CD4-positive, CD25-positive, alpha-beta regulatory T cell (primary cell): ENCODE measurements at places on chromosomes 12 and 14.

DNA sequence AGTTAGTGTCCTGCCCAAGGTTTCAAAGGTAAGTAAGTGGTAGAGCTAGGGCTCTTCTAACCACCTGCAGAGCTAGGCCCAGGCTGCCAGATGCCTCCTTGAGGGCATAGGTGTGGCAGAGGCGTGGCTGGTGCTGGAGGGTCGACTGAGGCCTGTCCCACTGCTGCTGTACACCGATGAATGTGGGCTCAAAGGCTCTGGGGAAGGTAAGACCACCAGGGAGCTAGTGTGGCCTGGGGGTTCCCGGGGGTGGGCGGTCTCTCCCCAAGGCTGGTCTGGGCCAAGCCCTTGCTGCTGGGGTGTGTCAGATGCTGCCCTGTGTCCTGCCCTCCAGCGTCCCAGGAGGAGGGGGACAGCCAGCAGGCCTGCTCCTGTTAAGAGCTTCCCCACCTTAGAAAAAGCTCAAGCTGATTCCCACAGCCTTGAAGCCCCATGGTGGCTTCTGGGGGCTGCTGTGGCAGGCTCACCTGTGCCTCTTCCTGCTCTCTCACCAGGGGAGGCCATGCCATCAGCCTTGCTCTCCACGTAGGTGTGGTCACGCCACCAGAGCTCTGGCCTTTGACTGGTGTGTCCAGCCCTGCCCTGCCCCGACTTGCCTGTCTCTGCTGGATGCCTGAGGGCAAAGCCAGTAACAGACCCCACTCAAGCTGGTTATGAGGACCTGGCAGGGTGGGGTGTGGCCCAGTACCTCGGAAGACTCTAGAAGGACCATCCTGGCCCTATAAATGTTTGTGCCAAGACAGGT, 36.8 kb downstream of the SH2B3 start:
- no peak for DNase-seq

GRCh38 chr12:93191423-93191822, 186.3 kb upstream of the NUDT4 start:
- no peak for DNase-seq

- DNase-seq, result peak; percentile 80
Measured at GRCh38 chr12:94532490-94533422, 73.1 kb upstream of the CEP83 start.

GRCh38 chr12:13204428-13204827, 7.9 kb downstream of the EMP1 start:
- DNase-seq, result no peak

- peak; percentile 70 for DNase-seq
Measured at GRCh38 chr12:96194971-96195844, 1.0 kb downstream of the ELK3 start.

DNA sequence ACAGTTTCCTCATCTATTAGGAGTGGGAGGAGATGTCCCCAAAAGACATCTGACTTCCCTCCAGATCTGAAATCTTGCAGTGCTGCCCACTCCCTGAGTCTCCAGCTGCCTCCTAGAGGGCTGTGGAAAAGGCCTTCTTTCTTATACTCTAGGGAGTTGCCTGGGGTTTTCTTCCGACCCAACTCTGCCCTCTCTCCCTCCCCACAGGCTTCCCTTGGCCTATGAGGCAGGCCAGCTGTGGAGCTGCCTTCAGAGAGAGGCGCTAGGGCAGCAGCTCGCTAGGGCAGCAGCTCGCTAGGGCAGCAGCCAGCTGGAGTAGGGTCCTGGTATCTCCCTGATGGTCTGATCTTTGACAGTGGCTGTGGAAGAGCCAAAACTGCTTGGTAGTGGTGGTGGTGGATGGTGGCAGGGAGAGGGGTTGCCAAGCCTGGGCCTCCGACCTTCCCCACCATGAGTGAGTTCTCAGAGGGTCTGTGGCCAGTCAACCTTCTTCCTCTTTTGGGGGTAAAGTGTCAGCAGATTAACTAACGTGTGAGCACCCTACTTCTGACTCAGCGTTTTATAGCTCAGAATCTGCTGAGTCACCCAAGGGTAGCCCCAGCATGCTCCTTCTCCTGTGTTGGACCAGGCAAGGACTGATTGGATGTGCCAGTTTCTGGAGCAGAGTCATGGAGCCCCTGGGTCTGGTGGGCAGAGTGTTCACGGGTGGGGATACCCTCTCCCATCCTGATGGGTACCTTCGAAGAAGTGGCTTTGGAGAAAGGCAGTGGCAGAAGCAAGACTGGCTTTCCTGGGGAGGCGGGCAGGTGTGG, 2.3 kb downstream of the SLC48A1 start:
- no peak for DNase-seq

DNA sequence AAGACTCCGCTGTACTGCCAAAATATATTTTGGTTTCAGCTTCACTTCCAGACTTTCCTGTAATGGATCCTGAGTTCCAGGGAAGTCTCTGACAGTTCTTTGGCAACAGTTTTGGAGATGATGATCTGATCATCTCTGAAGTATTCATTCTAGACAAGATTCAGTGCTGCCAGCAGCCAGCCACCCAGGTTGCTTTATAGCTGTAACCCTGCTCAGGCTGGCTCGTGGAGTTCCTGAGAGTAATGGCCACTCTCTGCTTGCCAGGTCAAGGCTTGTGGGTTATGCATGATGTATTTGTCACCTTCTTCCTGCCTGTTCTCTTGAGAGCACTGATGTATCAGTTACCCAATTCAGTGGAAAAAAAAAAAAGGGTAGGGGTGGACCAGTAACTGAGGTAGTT, 124.3 kb downstream of the PPHLN1 start:
- no peak for DNase-seq

GRCh38 chr14:60509438-60510253, 700 bp downstream of the SIX6 start:
- DNase-seq, result no peak

DNA sequence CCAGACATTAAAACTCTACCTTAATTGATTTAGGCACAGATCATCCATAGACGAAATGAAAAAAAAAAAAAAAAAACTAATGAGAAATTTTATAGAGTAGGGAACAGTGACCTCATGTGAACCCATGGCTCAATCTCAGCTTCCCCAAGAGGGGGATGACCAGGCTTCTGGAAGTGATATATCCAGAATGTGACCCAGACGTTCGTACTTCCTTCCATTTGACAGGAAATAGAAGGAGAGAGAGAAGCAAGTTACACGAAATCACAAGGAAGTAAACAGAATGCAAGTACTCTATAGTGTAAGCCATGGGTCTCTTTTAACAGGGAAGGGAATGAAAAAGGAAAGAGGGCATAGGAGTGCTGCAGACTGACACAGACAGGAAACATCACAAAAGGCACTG, 10.1 kb downstream of the FOXN3 start:
- DNase-seq, result no peak

GRCh38 chr12:83801972-83802371, 1110.6 kb downstream of the SLC6A15 start:
- no peak for DNase-seq

- DNase-seq, result no peak
Measured at GRCh38 chr12:105337391-105337790, 6.9 kb downstream of the C12orf75 start.

DNA sequence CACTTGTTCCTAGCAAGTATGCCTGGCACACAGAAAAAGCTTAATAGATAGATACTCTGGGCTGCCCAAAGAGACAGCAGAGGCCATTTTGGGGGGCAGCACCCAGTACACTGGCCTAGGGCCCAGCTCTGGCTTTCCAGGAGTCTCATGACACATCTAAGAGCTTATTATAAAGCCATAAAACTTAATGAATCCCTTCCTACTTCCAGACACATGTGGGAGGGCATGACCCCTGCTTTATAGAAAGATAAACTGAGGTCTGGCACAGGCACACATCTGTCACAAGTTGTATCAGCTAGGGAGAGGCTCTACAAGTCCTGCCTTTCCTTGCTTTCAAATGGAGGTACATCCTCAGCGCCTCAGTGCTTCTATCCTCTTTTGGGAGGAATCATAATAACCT, 27.1 kb downstream of the FMNL3 start:
- no peak for DNase-seq

DNA sequence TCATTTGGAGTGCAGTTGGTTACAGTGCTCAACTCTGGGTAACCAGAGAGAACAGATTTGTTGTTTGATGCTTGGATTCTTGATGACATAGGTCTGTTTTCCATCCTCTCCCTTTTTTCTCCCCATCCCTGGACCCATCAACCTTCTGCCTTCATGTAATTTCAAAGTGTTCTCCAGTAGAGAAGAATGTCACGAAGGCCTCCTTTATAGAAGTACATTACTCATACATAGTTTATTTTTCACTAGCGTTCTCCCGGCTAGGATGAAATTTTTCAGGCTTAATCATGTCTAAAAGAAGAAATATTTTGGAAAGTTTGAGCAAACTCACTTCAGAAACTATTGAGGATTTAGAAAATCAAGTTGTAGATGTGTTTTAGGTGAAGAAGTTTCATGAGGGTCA, 20.9 kb upstream of the APPL2 start:
- DNase-seq, result no peak

DNA sequence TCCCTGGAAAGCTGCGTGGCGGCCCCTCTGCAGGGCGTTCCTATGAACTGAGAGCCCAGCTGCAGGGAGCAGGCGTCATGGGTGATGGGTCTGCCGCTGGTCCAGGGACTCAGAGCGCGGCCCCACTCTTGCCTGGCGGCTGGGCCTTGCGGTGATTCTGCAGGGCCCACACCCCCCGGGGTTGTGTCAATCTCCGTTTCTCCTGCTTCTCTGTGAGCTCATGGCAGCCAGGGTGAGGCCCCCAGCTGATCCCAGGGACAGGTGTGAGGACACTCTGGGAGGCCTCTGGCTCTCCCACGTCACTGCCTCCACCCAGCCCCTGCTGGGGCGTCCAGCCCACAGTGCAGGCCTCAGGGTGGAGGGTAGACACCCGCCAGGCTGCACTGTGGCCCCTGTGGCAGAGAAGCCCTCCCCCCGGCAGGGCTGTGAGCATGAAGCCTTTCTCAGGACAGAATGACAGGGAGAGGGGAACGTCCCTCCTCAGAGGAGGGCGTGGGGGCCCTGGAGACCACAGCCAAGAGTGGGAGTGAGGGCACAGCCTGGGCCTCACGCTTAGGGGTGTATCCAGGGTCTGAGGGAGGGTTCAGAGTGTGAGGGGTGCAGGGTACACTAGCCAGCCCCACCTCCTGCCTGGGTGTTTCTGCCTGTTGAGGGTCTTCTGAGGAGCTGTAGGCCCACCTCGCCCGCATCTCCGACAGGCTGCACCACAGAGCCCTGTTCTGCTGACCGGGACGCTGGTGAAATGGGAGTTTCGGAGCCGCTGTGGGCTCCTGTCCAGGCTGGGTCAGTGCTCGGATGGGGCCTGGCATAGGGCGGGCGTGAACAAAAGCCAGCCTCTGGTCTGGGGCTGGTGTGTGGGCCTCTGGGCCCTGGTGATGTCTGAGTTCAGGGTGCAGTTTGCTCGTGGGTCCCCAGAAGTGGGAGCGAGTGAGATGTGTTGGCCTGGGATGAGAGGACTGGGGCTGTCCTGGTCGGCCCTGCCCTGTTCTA, 26.7 kb upstream of the CRIP2 start:
- DNase-seq, result no peak

DNA sequence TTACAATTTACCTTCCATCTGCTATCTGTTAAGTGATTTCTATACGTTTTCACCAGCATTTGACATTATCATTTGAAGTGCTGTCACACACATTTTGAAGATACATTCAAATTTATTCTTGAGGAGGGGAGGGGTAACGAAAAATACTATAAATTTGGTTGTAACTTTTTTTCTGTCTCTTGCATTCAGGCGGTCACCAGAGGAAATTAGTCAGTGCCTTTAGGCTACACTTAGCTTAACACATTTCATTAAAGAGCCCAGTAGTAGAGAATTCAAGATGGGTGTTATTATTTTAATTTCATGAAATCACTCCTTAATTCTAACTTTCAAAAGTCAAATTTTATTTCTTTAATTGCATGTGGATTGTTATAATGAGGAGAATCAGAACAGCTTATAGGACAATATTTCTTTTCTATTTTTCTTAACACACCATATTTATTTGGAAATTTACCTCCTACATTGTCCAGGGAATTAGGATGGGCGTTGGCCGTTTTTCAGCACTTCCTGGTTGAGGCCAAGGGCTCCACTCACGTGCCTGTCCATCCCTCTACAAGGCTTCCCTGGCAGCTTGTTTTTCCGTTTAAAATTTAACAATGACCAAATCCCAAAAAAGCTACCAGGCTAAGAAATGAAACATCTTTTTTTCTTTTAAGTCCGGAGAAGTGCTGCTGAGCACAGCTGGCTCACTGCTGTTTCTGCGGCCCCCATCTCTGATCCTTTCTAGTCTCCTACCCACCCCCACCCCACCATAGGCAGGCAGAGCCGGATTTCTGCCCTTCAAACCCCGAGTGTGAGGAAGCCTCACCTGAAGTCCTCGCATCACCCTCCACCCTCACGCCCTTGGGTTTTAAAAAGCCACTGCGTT, 1.1 kb upstream of the FAR2 start:
- no peak for DNase-seq

DNA sequence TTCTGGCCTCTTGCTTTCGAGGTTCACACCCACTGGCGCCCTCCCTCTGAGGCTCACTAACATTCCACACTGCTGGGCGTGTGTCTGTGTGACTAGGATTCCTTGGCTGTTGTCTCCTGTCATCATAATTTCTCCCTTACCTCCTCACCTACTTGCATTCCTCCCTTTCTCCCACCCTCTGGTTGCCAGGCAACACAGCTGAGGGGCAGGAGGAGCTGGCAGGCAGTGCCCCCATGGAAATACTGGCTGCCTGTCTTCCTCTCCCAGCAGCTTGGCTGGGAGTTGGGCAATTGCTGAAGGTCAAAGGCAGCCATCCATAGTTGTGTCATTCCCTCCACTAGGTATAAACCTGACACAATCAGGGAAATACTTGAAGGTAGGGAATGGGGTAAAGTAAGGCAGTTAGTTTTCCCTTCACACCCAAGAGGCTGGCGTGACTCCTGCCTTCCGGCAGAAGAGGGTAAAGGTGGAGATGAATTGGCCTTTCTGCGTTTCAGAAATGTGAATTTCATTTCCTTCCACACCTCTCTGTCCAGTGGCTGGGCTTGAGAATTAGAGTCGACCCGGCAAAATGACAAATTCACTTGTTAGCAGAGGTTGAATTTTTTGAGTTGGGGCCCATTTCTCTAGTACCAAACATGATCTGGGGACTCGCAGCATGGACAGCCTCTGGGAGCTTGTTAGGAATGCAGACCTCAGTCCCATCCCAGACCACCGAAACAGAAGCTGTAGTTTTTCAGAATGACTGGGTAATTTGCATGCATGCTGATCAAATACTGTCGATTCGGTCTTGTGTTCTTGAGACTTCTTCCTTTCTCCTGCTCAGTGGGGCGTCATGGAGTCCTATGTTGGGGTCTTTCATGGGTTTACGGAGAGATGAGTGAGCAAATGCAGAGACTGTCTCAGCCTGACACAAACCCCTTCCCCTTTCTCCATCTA, 24.3 kb upstream of the EMP1 start:
- no peak for DNase-seq

GRCh38 chr12:74801625-74802024, 264.0 kb downstream of the ATXN7L3B start:
- DNase-seq, result no peak

- DNase-seq, result peak; percentile 48
Measured at GRCh38 chr14:94028450-94028826, 2.3 kb downstream of the OTUB2 start.

DNA sequence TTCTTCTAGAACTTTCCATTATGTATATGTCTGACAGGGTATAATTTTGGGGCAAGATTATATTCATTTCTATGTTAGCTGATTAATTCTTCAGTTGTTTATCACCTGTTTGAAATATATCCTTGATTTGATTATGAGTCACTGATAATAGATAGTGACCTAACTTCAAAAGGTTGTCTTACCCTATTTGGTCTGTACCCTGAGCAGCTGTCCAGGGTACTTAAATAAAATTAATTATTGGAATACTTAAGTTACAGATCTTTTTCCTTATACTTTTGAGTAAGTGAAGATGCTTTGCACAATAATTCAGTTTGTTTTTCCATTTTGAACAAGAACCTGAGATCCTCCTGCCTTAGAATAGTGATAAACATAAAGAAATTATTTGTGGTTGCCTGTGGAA, 13.2 kb upstream of the NPAS3 start:
- DNase-seq, result no peak

GRCh38 chr14:36900846-36901245, 239.2 kb downstream of the PAX9 start:
- DNase-seq, result no peak
